ENCODE measurements at places on chromosomes 1 and 21. TPM values are rescaled to one million over a fixed set of nuclear protein-coding genes. Genes with fewer than 3 reads are reported as not detected.

The HFM1 gene
- not detected for polyA plus RNA-seq

The GBP7 gene
- polyA plus RNA-seq, result not detected

The PPM1J gene
- 1.4 TPM for polyA plus RNA-seq

The RXFP4 gene
- 0.78 TPM for polyA plus RNA-seq

The CFH gene
- polyA plus RNA-seq, result not detected

The DNAH14 gene
- polyA plus RNA-seq, result 0.10 TPM

The SYT14 gene
- polyA plus RNA-seq, result not detected

The GBP1 gene
- polyA plus RNA-seq, result 9.3 TPM

The WDR64 gene
- 0.90 TPM for polyA plus RNA-seq

The RBM8A gene
- polyA plus RNA-seq, result 183 TPM

The PEAR1 gene
- not detected for polyA plus RNA-seq

The F13B gene
- polyA plus RNA-seq, result not detected

The FCER1G gene
- 6.6 TPM for polyA plus RNA-seq

The PDC gene
- polyA plus RNA-seq, result not detected

The LSM10 gene
- 345 TPM for polyA plus RNA-seq

The CYP4A22 gene
- not detected for polyA plus RNA-seq

The ATP1A4 gene
- not detected for polyA plus RNA-seq

Measured in IgD-negative memory B cell (primary cell).